ENCODE measurements at places on chromosomes 11 and 22.
A peak's percentile ranks its signal among the peaks of the same experiment; 100 is the strongest.

GRCh38 chr11:2867722-2868505, 17.7 kb downstream of the CDKN1C start:
- peak; percentile 85 for DNase-seq

DNA sequence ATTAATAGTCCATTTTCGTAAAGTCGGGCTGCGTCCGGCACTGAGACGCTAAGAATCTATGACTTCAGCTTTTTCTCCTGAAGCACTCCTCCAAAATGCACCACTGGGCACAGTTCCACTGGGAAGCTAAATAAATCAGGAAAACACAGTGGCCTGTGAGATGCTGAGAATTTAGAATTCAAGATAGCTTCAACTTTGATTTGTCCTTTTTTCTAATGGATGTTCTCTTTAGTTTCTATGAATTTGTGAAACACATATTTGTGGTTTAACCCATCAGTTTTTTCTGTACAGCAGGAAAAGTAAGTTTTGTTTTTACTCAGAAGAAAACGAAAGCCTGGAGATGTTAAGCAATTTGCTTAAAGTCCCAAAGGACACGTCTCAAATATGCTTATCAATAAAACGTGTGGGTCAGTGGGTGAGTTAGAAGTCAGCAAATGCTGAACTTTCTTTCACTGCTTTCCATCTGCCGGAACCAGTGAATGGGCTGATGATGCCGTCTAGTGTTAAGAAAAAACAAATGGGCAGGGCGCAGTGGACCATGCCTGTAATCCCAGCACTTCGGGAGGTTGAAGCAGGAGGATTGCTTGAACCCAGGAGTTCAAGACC, 40.7 kb upstream of the CLMP start:
- DNase-seq: no peak

DNA sequence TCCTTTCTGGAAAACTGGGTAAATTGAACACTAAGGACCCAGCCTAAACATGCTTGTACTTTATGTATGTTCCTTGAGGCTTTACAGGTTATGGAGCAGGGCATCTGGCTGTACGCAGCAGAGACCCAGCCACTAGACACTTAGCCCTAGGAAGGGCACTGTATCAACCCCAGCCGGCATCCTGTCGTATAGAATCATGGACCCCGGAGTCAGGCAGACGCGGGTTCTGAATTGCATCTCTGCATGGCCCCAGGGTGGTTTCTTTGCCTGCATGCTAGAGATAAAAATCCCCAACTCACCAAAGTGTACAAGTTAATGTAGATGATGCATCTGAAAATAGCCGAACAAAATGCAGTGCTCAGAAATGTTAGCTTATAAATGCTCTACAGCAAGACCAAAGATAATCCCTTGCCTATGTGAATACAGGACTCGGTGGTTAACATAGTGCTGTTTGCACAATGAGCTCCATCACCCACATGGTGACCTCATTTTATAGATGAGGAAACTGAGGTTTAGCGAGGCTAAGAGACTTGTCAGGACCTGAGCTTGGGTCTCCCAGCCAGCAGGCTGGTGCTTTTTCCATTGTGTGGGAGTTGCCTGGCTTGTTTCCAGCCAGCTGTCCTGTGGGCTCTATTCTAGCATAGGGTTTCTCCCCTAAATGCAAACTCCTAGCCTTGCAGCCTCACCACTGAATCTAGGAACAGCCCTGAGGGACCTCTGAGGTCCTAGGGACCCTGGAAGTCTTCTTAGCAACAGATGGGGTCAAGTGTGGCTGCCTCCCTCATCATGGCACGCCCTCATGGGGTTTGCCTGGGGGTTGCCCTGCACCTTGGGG, 7.3 kb downstream of the CD6 start:
- DNase-seq: peak; percentile 83

GRCh38 chr11:35006389-35007128, 90.1 kb downstream of the PDHX start:
- no peak for DNase-seq

- DNase-seq: no peak
These were observed 12.6 kb upstream of the UBASH3B start for GRCh38 chr11:122642971-122643370.

GRCh38 chr22:29907753-29908515, 25.0 kb downstream of the MTMR3 start:
- DNase-seq: peak; percentile 89

DNA sequence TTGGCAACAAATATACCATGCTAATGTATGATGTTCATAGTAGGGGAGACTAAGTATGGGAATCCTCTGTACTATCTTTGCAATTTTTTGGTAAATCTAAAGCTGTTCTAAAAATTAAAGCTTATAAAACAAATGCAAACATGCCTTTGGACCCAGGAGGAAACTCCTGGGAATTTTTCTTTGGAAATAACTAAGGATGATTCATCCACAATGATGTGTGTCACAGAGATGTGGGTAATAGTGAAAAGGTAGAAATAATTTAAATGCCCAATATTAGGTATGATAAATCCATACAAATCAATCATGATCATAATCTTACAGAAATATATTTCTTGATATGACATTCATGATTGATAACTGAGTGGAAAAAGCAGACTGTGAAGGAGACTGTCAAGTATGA, 135.8 kb downstream of the TRIM44 start:
- no peak for DNase-seq

DNA sequence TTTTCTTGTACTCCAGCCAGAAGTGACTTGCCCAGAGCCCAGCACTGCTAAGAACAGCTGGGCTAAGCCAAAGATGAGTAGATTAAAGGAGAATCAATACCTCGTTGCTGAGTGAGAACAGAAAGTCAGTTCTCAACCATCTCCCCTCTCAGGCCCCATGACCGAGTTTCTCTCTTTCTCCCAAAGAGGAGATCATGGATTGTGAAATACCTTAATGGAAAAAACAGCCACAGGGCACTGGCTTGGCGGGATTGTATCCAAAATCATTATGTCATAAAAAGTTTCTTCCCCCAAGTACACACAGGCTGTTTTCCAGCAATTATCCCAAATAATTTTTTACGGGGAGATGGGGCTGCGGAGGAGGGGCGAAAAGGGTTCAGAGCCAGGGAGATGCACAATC, 111.8 kb upstream of the TMEM45B start:
- DNase-seq: peak; percentile 44

- DNase-seq: peak; percentile 10
These were observed 32.9 kb upstream of the GAL start for GRCh38 chr11:68651208-68651984.

- DNase-seq: peak; percentile 69
These were observed 68.1 kb downstream of the ALX4 start for GRCh38 chr11:44241851-44242250.

DNA sequence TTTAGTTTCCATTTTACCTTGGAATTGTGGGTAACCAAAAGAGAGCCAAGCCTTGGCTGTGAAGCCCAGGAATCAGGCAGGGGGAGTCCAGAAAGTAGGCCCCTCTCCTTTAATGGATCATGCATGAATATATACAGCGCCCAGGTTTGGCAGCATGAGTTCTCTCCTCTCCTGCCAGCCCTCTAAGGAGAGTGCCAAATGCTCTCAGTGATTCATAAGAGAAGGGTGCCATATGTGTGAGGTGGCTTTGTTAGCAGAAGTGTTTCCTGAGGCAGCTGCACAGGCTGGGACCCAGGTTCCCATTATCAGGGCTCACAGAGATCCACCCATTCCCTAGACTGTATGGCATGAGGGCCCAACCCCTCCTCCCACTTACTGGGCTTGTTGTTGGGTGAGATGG, 52.3 kb upstream of the SCUBE2 start:
- no peak for DNase-seq

DNA sequence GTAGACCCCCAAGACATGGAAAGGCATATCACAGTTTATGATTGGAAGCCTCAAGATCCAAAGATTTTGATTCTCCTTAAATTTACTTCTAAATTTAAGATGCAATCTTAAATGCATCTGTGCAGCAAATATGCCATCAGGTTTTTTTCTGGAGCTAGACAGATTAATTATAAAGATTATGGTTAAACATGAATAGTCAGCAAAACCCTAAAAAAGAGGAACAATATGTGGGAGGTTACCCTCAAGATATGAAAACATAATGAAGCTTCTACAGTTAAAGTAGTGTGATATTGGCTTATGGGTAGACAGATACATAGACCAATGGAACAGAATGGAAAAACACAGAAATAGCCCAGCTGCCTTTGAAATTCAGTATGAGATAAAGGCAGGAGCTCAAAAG, 31.7 kb downstream of the OR8B12 start:
- DNase-seq: no peak

- no peak for DNase-seq
These were observed 24.0 kb upstream of the CADM1 start for GRCh38 chr11:115528225-115528624.

- DNase-seq: peak; percentile 86
These were observed 615.4 kb upstream of the B3GAT1 start for GRCh38 chr11:135027461-135027860.

- no peak for DNase-seq
These were observed 350.4 kb downstream of the DDX10 start for GRCh38 chr11:109015283-109015682.

DNA sequence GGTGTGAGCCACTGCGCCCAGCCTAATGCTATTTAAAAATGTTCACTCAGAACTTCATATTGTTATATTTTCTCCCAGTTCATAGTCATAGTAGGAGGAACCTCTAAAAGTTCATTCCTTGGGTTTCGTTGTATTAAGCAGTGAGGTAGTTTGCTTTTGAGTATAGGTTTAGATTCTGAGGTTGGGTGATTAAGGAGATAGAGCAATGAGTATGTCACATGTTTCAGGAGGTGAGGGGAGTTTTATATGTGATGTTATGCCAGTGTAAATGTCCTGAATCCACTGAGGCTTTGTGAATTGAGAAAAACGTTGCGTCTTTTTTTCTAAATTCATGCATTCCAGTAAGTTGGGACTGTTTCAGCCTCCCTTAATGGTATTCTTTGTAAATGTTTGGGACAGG, 4.2 kb downstream of the UBE2L3 start:
- DNase-seq: no peak

DNA sequence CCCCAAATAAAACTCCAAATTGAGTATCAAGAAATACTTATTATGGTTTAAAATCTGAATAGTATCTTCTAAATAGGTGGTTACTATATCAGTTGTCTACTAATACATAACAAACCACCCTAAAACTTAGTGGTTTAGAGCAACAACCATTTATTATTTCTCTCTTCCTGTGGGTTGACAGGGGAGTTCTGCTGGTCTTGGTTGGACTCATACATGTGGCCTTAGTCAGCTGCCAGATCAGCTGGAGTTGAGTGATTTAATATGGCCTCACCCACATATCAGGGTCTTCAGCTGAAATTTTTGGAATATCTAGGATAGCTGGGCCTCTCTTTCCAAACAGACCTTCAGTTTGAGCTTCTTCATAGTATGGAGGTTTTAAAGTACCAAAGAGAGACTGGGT, 34.5 kb downstream of the C11orf65 start:
- peak; percentile 1 for DNase-seq

DNA sequence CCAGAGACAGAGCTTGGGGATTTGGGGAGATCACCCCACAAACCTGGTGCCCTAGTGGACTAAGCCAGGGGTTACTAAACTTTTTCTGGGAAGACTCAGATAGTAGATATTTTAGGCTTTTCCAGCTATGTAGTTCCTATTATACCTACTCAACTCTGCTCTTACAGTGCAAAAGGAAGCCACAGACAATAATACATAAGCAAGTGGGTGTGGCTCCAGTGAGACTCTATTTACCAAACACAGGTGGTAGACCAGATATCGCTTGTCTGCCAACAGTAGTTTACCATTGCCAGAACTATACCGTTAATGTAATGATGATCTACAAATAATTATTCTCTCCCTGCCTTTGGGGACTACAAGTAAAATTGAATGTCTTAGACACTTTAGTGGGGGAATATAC, 6.9 kb downstream of the LDHC start:
- no peak for DNase-seq

GRCh38 chr11:64419257-64419790, 60.4 kb downstream of the RPS6KA4 start:
- DNase-seq: no peak

GRCh38 chr11:64734811-64735724, 8.9 kb downstream of the RASGRP2 start:
- peak; percentile 43 for DNase-seq

DNA sequence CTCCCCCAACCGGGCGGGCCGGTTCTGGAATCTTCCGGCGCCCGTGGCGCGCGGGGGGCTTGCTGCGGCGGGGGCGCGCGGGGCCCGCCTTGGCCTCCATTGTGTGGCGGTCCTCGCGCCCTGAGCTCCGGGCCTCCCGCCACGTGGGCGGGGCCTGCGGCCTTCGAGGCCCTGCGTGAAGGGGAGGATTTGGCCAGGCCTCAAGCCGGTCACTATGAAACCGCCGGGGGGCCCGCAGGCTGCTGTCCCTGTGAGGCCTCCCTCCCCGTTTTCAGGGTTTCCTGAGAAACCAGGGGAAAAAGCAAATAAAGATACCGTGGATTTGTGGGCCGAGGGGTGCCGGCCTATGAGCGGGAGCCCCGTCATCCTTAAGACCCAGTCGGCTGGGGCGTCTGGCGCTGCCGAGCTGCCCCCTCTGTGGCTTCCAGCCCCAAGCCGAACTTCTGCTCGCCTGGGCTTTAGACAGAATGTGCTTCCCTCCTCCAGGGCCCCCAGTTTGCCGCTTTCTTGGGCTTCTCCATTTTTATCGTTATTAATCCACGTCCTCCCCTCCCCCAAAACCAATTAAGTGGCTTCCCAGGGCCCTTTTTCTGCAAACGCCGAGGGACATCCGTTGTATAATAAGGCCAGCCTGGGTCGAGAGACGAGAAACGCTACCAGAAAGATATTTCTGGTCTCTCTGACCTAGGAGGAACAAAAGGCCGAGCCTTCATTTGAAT, 602 bp downstream of the EWSR1 start:
- DNase-seq: peak; percentile 85

- no peak for DNase-seq
These were observed 64.9 kb downstream of the BCR start for GRCh38 chr22:23245045-23245798.

GRCh38 chr22:48135592-48135991, 1373.1 kb downstream of the TBC1D22A start:
- DNase-seq: no peak

GRCh38 chr11:45543808-45544422, 121.5 kb downstream of the CHST1 start:
- DNase-seq: peak; percentile 45

DNA sequence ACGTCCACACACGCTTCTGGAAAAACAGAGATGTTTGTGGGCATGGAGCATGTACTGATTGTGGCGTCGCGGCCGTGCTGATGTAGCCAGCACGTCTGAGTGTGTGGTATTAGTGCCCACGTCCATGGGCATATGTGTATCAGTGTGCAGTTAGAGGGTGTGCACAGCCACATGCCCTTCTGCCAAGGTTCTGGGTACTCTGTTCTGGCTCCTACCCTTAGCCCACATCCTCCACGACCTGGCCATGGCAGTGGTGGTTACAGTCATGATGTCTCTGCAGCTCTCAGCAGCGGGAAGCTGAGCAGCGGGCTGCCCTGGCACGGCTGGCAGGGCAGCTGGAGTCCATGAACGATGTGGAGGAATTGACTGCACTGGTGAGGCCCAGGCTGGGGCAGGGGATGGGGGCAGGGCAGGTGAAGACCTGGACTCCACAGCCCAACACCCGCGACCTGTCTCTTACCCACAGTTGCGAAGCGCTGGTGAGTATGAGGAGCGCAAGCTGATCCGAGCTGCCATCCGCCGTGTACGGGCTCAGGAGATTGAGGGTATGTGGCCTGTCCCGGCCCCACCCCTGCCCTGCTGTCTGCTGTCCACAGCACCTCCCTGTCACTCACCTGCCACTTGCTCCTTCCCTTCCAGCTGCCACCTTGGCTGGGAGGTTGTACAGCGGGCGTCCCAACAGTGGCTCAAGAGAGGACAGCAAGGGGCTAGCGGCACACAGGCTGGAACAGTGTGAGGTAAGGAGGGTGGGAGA, 7.3 kb downstream of the SMTN start:
- DNase-seq: no peak

GRCh38 chr11:100936781-100937180, 192.8 kb downstream of the PGR start:
- no peak for DNase-seq
